ENCODE measurements at places on chromosomes 7 and 10.

- no peak for DNase-seq
Measured at GRCh38 chr10:8051851-8052257, 2.6 kb upstream of the GATA3 start.

GRCh38 chr10:124557648-124558338 lies 96.2 kb downstream of the LHPP start:
- DNase-seq, result no peak

GRCh38 chr7:44257618-44258422 lies 57.0 kb downstream of the YKT6 start:
- DNase-seq, result no peak

- DNase-seq, result no peak
Measured at GRCh38 chr7:158096582-158096981, 491.0 kb downstream of the PTPRN2 start.

Measured in stimulated activated CD8-positive, alpha-beta memory T cell treated with anti-CD3 and anti-CD28 coated beads, Interleukin-4, amount 100 ng/mL, for 1 hour (primary cell).